ENCODE measurements at places on chromosomes 13 and 19.

- DNase-seq, result no peak
These were observed 25.0 kb downstream of the MEGF8 start for GRCh38 chr19:42350417-42350816.

- no peak for DNase-seq
These were observed 1.0 kb upstream of the CKM start for GRCh38 chr19:45323671-45324081.

DNA sequence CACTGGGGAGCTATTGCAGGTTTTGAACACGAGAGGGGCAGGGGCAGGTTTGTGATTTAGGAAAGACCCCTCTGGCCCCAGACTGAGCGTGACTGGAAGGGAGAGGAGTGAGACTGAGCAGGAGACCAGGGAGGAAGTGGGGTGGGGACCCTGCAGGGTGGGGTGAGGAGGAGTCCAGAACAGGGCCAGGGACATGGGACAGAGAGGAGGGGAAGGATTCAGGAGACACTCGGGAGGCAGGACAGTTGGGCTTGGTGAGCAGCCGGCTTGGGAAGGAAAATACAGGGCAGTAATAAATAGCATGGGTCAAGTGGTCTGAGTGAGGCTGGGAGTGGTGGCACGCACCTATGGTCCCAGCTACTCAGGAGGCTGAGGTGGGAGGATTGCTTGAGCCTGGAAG is 9.4 kb downstream of the FOSB start:
- no peak for DNase-seq

DNA sequence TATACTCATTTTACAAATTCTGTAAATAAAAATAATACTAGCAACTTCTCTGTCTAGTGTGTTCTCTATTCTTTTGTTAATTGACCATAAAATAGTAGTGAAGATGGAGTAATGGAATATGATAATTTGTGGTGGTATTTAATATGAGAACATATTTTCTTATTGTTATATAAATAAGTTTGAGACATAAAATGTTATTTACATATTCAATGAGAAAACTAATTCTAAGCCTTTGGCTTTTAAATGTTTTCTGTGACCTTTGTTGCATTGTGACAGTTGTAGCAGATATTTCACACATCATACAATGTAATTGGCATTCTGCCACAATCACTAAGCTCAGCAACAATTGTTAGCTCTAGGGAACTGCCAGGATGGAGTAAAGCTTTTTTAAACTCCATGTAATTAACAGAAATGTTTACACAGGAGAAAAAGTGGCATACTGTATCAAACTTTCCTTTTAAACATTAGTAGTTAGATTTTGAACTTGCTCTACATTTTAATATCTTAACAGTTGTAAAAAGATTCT is 562.1 kb upstream of the PCDH9 start:
- no peak for DNase-seq

DNA sequence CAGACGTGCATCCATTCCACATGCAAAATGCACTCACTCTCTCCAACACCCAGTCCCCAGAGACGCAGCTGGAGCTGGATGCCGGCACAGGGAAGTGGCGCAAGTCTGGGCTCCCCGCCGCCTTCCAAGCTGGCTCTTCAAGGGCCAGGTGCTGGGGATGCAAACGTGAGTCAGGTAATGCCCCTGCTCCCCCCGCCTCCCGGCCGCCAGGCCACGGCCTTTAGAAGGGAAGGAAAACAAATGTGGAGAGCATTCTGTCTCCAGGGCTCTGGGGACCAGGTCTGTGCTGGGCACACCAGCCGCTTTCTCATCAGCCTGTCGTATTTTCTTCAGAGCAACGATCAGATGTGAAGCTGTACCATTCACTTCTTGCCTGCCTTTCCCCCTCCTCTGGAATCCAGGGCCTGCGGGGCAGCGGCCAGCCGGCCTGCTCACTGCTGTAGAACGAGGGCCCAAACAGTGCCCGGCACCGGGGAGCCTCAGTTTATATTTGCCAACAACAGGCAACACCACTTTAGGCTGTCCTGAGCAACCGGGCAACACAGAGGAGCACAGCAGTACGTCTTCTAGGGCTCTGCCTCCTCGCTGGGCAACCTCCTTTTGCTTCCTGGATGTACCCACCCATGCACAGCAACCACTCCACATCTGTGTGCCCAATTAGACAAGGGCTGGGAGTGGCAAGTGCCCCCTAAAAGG is 3.8 kb downstream of the RAB20 start:
- no peak for DNase-seq

DNA sequence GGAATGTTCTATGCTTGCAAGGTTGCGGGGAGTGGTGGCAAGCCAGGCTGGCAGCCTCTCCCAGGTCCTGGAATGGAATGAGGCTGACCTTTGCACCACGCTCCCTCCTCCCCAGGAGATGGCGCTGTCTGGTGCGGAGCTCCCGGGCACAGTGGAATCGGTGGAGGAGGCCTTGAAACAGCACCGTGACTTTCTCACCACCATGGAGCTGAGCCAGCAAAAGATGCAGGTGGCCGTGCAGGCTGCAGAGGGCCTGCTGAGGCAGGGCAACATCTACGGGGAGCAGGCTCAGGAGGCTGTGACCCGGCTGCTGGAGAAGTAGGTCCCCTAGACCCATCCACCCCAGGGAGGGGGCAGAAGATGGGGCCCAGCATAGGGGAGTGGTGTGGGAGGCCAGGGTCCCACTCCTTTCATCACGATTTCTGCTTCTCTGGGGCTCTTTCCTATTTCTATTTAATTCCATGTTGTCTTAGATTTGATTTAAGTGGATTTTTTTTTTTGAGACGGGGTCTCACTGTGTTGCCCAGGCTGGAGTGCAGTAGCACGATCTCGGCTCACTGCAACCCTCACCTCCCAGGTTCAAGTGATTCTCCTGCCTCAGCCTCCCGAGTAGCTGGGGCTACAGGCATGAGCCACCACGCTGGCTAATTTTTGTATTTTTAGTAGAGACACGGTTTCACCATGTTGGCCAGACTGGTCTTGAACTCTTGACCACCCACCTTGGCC is 53.2 kb upstream of the SHKBP1 start:
- DNase-seq, result no peak

DNA sequence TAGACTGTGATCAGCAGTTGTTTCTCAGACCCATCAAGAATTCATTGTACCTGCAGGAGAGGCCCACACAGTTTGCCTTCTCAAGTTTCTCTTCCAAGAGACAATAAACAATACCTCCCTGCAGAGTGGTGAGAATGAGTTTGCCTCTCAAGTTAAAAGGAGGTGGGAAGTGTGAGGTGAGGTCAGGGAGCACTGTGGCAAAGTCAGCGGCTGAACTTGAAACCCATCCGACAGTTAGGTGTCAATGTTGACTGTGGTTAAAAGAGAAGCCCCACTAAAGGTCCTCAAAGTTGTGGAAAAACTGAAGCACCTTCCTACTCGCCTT is 72.9 kb upstream of the TSC22D1 start:
- no peak for DNase-seq

DNA sequence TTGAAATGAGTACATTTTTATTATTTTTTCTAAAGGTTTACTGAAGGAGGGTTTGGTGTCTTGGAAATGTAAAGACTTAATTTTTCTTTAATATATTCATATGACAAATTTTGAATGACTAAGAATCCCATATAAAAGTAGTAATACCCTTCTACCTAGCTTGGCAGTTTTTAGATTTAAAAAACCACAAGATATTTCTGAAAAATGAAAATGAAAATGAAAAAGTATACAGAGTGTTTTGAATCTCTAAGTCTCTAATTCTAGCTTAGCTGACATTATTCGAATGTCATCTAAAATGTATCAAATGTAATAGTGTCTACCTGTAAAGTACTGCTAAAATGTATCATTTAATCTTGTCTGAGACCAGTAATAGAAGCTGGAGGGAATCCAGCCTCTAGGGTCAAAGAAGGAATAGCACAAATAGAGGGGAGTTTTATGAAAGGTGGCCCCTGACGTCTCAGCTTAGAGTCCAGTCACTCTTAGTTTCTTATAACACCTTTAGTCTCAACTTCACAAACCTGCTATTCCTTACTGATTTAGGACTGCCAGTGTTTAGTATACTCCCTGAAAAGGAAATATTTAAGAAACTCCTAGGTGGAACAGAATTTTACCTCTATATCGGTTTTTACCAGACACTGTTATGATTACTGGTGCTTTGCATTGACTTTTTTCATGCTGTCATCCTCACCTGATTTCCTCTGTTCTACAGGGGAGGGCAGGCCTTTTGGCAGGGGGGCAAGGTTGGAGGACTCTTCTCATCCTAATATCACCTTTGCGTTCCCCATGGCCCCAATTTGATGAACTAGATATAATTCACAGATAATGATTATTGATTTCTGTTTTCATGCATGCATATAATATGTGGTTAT is 16.2 kb upstream of the MIR17HG start:
- no peak for DNase-seq

DNA sequence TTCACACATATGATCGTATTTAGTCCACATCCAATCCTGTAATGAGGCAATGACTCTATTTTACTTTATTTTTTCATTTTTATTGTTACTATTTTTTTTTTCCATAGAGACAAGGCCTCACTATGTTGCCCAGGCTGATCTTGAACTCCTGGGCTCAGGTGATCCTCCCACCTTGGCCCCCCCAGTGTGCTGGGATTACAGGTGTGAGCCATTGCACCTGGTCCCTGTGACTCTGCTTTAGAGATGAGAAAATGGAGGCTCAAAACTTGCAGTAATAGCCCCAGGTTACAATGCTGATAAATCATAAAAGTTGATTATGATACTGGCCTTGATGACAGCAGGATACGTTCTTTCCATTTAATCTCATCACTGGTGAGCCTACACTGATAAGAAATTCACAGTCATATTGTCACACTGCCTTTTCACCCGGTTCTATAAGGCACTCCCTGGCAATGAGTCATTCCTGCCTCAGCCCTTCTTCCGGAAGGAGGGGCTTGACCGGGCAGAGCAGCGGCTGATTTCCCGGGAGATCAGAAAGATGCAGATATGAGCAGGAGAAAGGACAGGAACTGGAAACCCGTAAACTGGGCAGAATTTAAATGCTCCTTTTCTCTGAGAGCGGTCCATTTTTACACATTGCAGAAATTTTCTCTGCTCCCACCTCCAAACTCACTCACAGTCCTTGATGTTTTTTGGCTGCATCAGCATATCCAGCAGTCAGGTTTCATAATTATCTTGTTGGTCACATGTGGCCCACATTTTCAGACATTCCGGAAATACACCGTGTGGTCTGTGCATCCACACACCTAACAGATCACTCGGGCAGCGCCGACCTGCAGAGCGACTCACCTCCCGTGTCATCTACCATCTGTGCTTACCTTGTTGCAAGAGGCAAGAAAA is 616.4 kb downstream of the EFNB2 start:
- no peak for DNase-seq

DNA sequence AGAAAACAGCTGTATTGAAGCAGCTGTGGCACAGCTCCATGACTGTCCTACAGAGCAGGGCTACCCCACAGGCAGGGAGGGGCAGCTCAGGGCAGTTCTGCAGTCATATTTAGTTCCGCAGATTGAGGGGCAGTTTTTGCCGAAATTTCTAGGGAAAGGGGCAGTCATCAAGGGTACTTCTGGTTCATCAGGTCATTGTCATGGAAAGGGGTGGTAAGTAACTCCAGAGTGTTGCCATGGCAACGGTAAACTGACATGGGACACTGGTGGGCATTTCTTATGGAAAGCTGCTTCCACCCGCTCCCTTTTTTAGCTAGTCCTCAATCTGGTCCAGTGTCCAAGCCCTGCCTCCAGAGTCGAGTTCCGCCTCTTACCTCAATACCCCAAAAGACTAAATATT is 702.8 kb downstream of the LIG4 start:
- no peak for DNase-seq

GRCh38 chr13:88675347-88675996 is 1004.3 kb downstream of the SLITRK5 start:
- no peak for DNase-seq

GRCh38 chr13:110274687-110275086 is 32.3 kb downstream of the COL4A1 start:
- no peak for DNase-seq

DNA sequence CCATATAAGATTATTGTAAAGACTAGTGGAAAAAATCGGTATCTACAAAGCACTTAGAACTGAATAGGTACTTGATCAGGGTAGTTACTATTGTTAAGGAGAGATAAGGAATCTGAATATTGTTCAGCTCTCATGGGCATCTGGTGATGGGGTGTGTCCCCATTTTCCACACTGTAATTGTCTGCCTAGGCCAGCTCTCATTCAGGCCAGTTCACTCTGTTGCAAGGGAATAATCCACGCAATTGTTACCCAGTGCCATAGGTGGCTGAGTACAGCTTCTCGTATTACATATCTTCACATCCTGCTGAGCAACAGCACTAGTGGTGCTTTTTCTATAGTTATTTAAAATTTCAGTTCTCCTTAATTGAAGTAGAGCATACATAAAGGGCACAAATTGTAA is 45.6 kb upstream of the C13orf42 start:
- no peak for DNase-seq
